ENCODE measurements at places on chromosomes 3 and 15.
A peak's percentile ranks its signal among the peaks of the same experiment; 100 is the strongest.

- DNase-seq: no peak
Measured at GRCh38 chr3:56812754-56813652, 11.3 kb upstream of the ARHGEF3 start.

- DNase-seq: peak; percentile 4
Measured at GRCh38 chr3:39960515-39961191, 151.2 kb downstream of the MYRIP start.

GRCh38 chr15:41853831-41854230, 15.2 kb downstream of the PLA2G4B start:
- DNase-seq: no peak

- no peak for DNase-seq
Measured at GRCh38 chr3:161567577-161568361, 71.2 kb downstream of the OTOL1 start.

DNA sequence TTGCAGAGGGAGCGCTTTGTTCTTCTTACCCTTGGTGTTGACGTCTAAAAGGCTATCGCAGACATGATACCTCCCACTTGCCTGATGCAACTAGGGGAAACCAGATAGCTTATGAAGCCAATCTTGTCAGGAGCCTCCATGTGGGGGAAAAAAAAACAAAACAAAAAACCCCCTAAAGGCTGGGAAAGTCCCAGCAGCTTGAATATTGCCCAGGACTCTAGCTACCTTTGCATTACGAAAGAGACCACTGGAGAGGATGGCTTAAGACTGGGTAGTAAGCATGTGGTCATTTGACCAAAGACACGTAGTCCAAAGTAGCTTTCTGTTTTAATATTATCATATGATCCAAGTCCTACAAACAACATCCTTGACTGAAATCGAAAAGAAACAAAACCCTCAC, 120.7 kb upstream of the WNT5A start:
- DNase-seq: no peak

DNA sequence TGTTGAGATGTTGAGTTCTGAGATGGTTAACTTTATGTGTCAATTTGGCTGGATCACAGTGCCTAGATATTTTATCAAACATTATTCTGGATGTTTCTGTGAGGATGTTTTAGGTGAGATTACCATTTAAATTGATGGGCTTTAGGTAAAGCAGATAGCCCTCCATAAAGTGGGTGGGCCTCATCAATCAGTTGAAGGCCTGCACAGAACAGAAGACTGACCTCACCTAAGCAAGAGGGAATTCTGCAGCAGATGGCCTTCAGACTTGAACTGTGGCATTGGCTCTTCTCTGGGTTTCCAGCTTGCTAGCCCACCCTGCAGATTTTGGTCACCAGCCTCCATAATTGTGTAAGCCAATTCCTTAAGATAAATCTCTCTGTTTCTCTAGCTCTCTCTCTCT, 260.4 kb upstream of the VEPH1 start:
- DNase-seq: no peak

DNA sequence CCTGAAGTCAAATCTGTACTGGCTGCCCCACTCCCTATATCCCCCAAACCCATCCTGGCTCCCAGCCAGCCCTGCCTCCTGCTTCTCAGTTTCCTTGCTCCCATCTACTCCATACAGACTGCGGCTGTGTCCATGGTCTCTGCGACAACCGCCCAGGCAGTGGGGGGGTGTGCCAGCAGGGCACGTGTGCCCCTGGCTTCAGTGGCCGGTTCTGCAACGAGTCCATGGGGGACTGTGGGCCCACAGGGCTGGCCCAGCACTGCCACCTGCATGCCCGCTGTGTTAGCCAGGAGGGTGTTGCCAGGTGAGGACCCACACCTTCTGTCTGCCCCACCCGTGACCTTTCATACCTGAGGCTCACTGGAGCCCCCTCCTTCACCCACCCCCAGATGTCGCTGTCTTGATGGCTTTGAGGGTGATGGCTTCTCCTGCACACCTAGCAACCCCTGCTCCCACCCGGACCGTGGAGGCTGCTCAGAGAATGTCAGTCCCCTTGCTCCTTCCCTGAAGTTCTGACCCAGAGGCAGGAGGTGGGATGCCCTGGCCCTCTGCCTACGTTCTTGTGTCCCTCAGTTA, 14.7 kb downstream of the STAB1 start:
- no peak for DNase-seq

DNA sequence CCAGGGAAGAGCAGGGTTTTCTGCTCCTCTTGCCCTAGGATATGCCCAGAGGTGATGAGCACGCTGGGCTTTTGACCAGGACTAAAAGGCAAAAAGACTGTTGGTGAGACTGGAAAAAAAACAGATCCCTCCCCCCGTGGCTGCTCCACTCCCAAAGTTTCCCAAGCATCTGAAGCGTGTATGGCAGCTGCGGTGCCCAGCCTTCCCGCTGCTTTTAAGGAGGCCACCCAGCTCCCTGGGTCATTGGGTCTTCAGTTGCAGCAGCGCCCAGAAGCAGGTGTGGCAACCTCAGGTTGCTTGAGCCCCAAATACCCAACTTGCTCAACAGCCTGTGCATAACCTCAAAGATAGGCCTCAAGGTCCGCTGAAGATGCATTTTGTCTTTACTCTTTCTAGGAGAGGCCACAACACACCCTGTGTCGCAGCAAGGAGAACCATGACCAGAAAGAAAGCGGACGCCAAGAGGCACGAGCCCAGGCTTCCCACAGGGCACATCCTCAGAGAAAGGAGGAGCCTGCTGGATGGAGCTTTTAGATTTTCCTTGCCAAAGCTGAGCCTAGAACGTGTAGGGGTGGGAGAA, 2.0 kb downstream of the SRGAP3 start:
- DNase-seq: no peak

- no peak for DNase-seq
Measured at GRCh38 chr3:24457719-24458118, 36.9 kb downstream of the THRB start.

DNA sequence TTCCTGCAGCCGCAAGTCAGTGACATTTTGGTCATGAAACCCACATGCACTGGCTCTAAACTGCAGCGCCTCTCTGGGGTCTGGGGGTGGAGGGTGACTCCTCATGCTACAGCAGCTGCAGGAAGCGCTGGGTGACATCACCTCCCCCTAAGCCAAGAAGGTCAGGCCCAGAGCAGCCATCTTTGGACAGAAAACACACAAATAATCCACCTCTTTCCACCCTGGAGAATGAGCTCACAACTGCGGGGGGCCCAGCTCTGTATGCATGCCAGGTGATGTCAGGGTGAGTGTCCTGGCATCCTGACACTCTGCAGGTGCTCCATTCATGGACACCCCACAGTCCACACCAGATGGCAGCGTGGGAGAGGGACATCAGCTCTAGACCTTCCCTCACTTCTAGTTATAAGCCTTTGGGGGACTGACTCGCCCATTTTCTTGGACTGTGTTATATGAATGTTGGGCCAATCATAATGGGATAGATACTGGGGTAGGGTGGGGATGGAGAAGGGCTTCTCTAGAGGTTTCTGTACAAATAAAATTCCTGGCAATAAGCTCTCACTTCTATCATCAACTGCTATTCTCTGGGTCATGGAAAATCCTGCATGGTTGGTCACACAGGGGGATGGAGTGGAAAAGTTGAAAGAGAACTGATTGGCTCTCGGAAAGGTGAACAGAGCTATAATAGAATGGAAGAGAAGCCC, 70.7 kb upstream of the THBS1 start:
- no peak for DNase-seq

GRCh38 chr15:61743345-61743909, 316.8 kb downstream of the VPS13C start:
- no peak for DNase-seq

GRCh38 chr3:141152130-141152529, 79.5 kb upstream of the PXYLP1 start:
- DNase-seq: no peak

DNA sequence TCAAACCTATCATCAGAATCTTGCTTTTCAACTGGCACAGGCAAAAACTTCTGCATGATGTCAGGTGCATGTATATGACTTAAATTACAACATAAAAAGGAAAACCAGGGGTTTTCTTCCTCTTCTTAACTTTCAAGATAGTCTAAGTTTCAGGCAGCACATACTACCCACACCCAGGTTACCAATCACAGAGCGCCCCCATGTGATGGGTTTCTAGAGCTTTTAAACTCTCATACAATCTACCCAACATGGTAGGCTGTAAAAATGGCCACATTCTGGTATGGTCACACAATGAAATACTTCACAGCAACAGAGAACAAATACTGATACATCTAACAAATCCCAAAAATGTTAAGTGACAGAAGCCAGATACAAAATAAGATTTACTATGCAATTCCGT, 7.4 kb downstream of the MESD start:
- no peak for DNase-seq

- no peak for DNase-seq
Measured at GRCh38 chr3:28916713-28917499, 364.0 kb upstream of the RBMS3 start.

DNA sequence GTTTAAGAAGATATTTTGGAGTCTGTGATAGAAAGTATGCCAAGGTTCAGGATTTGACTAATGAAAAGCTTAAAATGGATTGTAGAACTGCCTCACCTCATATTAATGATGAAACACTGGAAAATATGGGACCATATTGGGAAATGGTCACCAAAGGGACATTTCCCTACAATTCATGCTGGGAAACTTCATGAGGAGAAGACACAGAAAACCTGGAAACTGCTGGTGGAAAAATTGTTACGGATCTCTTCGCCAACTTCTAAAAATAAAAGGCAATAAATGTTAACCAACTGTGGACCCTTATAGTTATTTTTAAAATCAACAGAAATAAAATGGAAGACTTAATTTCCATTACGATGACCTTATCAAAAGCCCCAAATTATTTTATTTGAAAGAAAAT, 97.6 kb upstream of the FRMD4B start:
- no peak for DNase-seq

DNA sequence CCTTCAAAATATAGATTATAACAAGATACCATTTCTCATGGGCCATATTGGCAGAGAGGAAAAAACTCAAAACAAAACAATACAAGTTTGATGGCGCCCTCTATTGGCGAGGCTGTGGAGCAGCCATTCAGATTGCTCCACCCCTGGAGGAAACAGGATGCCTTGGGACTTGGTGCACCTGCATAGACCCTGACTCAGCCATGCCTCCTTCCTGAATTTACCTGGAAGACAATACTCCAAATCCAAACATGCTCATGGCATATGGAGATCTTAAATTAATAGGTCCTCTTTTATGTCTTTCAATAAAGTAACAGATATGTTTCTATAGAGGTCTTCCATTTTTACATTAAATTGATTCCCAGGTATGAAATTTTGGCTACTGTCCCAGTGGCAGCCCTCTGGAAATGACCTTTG, 90.0 kb downstream of the APBA2 start:
- no peak for DNase-seq

DNA sequence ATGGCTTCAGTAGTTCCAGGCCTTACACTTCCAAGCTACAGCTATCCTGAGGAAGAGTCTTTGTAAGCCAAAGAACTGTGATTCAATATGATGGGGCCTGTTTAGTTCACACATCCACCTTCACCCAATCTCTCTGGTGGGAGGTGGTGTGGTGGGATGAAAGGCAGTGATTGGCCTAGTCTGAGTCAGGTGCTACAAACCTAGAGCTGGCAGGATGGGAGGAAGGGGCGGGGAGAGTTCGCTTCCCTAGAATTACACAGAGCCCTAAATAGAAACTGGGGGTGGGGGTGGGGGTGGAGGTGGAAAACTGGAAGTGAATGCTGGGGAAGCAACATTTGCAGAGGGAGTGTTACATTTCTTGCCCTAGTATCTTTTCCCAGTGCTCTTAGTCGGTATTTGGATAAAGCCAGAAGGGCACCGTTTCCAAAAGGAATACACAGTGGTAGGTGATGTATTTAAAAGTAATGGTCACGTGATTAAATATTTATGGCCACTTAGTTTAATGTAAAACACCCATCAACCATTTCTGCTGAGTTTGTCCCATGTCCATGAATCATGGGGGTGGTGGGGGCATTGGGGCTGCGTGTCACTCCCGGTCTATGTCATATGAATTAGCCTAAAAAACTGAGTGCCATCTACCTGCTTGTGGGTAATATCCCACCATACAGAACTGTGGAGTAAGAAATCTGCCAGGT, 247.6 kb upstream of the PROK2 start:
- DNase-seq: no peak

- no peak for DNase-seq
Measured at GRCh38 chr3:22441711-22442110, 690.7 kb upstream of the ZNF385D start.

GRCh38 chr3:159950156-159950898, 38.3 kb upstream of the IL12A start:
- DNase-seq: no peak

- no peak for DNase-seq
Measured at GRCh38 chr15:33310481-33311311, at the start of gene RYR3. TSS of gene RYR3 (plus strand) at chr15:33310967. CDS start at chr15:33311046, 79 bp downstream.

DNA sequence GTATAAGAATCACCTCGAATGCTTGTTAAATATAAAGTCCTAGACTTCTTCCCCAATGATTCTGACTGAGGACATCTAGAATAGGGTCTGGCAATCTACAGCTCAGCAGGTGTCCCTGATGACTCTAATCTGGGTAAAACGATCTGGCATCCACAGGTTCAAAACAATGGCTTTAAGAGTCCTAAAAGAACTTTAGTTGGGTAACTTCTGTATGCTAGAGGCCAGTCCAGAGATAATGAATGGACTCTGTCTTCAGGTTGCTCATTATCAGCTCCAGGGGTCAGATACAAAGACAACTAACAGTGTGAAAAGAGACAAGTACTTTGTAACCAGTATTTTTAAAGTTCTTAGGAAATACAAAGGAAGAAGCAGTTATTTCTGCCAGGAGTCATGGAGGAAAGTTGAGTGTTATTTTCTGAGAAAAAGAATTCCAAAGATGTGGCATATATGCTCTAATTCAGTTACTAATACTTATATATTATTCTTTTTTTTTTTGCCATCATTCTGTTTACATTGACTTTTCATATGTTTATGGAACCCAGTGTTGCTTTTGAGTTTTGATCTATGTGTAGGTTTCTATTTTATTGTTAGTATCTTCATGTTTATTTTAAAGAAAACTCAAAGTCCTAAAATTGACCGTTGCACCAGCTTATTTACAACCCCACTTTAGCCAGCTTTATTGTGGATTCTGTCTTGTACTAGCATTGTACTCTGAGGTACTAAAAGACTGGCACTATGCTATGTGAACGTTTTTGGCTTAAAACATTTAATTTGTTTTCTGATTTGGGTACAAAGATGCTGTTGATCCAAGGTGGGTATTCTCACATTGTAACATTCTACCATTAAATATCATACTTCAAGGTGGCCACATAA, 3.1 kb upstream of the GPR15 start:
- DNase-seq: no peak

GRCh38 chr3:111592143-111592542, 3.0 kb downstream of the ZBED2 start:
- no peak for DNase-seq

GRCh38 chr15:93035953-93036810, 52.8 kb downstream of the RGMA start:
- no peak for DNase-seq

- no peak for DNase-seq
Measured at GRCh38 chr3:187902936-187903335, 157.7 kb upstream of the BCL6 start.

GRCh38 chr15:92620991-92621390, 34.6 kb downstream of the FAM174B start:
- DNase-seq: no peak

GRCh38 chr15:64751464-64751863, 23.9 kb downstream of the RBPMS2 start:
- no peak for DNase-seq

Measured in AG04449 (cell line).